ENCODE measurements at places on chromosomes 12 and 14.
A peak's percentile ranks its signal among the peaks of the same experiment; 100 is the strongest.

DNA sequence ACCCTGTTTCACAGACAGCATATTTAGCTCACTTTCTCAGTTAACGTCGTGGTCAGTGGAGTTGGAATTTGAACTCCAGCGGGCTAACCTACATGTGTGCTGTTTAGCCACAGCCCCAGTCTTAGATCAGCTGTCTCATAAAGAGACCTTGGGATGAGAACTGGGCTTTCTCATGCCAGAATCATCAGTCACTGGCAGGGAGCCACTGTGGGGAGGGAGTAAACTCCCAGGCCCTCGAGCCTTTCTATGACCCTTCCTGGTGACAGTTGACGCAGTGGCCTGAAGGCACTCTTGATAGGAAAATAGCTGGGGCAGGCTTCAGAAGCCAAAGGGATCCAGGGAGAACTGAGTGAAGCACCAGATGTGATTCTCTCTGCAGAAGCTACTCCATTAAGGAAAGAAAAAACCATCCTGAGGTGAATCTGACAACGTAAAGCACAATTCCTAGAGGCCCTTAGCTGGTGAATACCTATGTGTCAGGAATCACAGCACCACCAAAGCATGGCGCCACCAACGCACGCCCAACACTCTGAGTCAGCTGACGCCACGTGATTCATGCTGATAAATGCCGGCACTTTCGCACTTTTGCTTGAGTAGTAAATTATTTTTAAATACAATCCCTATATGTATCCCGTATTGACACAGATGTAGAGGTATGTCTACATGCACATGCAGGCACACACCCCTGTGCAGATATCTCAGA, 279.6 kb upstream of the TMEM132C start:
- no peak for DNase-seq

GRCh38 chr12:76688631-76689030, 75.3 kb upstream of the ZDHHC17 start:
- DNase-seq: no peak

GRCh38 chr14:101236496-101237251, 324.6 kb upstream of the DIO3 start:
- DNase-seq: no peak

GRCh38 chr12:71945121-71945520, 6.5 kb downstream of the TPH2 start:
- DNase-seq: no peak

- no peak for DNase-seq
Observed at GRCh38 chr14:102624666-102625065, 32.2 kb downstream of the RCOR1 start.

DNA sequence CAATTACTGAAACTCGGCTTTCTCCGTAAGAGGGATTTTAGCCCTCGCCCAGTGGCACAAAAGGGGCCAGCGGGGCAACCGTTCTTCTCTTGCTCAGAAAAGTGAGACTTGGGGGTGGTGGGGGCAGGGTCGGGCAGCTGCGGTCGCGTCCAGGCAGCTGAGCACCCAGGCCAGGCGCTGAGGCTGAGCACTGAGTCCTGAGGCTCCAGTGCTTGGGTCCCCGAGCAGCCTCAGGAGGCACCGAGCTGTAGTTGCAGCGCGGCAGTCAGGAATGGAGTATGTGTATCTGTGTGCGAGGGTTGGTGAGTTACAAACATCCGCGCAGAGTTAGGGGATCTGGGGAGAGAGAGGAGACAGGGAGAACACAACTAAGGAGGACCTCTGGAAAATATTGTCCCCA, 4.1 kb upstream of the HOXC6 start:
- no peak for DNase-seq

- DNase-seq: no peak
Observed at GRCh38 chr14:76863724-76864407, 37.7 kb downstream of the LRRC74A start.

GRCh38 chr14:23930742-23931141, 22.8 kb upstream of the DHRS4 start:
- no peak for DNase-seq

DNA sequence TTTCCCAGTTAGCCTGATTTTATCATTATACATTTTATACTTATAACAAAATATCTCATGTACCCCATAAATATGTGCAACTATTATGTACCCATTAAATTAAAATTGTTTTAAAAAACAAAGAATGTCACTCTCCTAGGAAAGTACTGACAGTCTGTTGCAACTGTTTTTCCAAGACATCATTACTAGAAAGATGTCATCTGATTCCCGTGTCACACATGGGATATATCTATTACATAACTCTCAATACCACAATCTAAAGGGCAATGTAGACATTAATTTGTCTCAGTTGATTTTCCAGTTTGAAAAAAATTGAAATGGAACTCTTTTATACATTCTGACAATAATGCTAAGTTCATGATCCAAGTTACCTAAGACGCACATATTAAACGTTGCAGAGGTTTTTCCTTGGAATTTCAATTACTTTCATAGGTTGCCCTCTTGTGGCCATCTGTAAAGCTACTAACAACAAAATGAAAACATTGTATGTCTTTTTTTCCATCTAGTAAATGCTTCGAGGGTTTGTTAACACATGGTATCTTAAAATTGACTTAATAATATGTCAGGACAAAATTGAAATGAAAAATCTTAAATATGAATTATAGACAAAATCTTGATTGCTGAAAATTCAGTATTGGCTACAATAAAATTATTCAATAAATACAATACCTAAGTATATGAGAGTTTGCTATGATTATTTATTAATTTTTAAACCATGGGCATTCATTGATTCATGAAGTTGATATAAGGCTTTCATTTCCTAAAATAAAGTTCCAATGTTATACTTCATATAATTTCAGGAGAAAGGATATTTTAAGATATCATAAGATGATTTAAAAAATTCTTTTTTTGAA, 131.6 kb downstream of the PPFIA2 start:
- DNase-seq: peak; percentile 16

DNA sequence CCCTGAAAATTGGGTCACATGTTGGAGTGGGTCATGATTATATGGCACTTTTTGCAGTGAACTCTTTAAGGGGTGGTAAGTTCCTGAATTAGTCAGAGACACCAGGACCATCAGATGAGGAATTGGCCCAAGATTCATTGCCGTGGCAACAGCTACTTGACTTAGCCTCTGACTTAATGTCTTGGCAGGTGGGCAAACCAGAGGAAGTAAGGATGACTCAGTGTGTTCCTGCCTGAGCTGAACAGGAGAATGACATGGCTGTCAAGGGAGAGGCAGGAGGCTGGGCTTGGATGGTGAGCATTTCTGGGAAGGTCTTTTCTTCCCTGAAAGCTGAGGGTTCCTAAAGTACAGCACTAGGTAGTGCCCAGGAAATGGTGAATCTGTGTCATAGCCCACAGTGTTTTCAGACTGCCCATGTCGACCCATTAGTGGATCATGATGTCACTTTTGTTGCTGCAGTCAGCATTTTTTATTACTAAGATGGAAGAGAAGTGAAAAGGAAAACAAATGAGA, 170.1 kb upstream of the PWP1 start:
- DNase-seq: no peak

GRCh38 chr12:124720681-124721500, 142.8 kb downstream of the SCARB1 start:
- no peak for DNase-seq

DNA sequence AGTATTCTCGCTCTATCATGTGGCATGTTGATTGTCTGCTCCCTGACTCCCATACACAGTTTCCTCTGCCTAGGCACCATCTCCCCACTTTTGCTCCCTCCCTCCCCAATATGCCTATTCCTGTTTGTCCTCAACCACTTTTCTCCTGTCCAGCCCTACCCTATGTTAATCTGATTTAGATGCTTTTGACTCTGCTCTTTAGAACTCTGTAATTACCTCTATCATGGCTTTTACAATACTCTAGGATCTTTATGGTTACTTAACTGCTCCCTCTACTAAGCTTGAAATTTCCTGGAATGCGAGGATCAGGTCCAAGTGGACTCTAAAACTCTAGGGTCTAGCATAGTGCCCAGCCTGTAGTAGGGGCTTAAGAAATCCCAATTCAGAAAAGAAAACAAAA, 68.6 kb downstream of the TGFB3 start:
- no peak for DNase-seq

- no peak for DNase-seq
Observed at GRCh38 chr12:54201001-54201794, 12.4 kb upstream of the SMUG1 start.

- no peak for DNase-seq
Observed at GRCh38 chr12:25500651-25501050, 52.4 kb downstream of the LMNTD1 start.

- DNase-seq: no peak
Observed at GRCh38 chr12:27778206-27778605, 1.8 kb upstream of the KLHL42 start.

- no peak for DNase-seq
Observed at GRCh38 chr14:76446921-76447320, 71.0 kb downstream of the ESRRB start.

- no peak for DNase-seq
Observed at GRCh38 chr12:114982760-114983159, 298.8 kb upstream of the TBX3 start.

Data from right renal cortex interstitium (tissue), 3 donors.